Hippocampal formation (tissue), 2 donors: ENCODE measurements at places on chromosomes 12 and 14.

DNA sequence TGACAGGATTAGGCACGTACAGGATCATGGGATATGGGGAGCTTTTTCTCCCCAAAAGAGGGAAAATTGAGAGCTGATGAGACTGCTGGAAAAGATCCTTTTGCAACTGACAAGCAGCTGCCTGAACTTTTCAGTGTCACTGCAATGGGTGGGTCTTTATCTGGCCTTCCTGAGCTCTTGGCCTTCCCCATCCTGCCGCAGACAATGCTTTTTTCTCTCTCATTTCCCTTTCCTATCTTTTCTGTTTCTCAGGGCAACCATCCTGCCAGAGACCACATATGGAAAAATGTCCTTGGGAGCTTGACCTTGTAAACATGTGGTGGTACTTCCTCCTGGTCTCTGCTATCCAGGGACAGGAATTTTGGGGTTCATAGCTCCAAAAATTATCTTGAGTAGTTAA is 75.8 kb downstream of the CALM1 start:
- no peak for DNase-seq

- DNase-seq = no peak
These were observed 5.4 kb upstream of the PELI2 start for GRCh38 chr14:56112781-56113180.

GRCh38 chr14:76456200-76456599 is 80.3 kb downstream of the ESRRB start:
- no peak for DNase-seq

DNA sequence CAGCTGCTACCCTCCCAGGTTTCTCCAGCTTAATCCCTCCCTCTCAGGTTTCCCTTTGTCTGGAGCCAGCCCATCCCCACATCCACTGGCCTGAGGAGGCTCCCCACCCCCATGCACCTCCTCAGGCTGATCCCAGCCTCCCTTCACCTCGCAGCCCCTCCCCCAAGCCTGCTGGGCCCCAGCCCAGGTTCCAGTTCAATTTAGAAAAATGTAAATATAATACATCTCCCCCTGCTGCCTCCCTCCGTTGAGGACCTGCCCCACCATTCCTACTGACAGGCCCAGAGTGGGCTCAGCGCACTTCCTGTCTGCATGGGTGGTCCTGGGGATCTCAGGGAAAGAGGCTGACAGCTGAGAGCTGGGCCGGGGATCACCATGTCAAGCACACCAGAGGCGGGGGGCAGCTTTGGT is 155.8 kb downstream of the NTF3 start:
- no peak for DNase-seq

- DNase-seq = peak; percentile 40
These were observed 31.5 kb upstream of the CCT2 start for GRCh38 chr12:69553628-69554248.

DNA sequence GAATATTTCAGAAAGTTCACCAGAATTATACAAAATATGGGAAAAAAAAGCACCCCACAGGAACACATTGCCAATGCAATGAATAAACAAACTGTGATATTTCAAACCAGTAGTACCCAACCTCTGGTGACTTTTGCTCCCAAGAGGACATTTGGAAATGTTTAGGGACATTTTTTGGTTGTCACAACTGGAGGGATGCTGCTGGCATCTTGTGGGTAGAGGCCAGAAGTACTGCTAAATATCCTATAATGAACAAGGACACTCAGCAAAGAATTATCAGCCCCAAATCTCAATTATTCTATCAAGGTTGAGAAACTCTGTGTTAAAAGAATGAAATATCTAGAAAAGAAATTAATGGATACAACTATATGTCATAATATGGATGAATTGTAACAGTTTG is 1334.4 kb upstream of the FLRT2 start:
- no peak for DNase-seq

GRCh38 chr14:100592461-100592891 is 5.3 kb upstream of the BEGAIN start:
- no peak for DNase-seq

DNA sequence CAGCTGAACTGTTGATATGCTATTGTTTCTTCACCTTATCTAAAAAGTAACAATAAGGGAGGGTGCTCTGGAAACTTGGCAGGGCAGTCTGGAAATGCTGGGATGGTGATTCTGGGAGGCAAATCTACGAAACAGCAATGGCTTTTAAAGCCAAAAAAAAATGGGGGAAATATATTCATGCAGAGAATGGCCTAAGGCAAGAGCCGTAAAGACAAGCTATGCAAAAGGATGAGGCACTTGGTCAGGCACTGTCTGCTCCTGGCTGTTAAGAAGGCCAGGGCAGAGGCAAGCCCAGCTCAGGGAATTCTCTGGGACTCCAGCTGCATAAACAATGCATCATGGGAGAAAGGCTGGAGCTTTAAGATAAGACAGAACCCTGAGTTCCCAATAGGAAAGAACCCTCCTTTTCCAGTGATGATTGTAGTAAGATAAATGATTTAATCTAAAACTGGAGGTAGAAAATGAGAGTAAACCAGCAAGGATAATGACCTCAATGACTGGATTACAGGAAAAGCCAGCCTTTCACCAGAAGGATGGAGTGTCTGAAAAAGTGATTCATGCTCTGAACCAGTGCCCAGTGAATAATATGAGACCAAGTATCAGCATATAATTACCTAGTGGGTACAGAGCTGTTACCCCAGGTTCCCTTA is 46.0 kb downstream of the ITPR2 start:
- DNase-seq = no peak

GRCh38 chr14:20477211-20477876 is 8.1 kb downstream of the PNP start:
- DNase-seq = peak; percentile 24

- no peak for DNase-seq
These were observed 22.0 kb downstream of the NAA30 start for GRCh38 chr14:57412341-57412740.

GRCh38 chr12:23899434-23899833 is 50.0 kb downstream of the SOX5 start:
- no peak for DNase-seq

DNA sequence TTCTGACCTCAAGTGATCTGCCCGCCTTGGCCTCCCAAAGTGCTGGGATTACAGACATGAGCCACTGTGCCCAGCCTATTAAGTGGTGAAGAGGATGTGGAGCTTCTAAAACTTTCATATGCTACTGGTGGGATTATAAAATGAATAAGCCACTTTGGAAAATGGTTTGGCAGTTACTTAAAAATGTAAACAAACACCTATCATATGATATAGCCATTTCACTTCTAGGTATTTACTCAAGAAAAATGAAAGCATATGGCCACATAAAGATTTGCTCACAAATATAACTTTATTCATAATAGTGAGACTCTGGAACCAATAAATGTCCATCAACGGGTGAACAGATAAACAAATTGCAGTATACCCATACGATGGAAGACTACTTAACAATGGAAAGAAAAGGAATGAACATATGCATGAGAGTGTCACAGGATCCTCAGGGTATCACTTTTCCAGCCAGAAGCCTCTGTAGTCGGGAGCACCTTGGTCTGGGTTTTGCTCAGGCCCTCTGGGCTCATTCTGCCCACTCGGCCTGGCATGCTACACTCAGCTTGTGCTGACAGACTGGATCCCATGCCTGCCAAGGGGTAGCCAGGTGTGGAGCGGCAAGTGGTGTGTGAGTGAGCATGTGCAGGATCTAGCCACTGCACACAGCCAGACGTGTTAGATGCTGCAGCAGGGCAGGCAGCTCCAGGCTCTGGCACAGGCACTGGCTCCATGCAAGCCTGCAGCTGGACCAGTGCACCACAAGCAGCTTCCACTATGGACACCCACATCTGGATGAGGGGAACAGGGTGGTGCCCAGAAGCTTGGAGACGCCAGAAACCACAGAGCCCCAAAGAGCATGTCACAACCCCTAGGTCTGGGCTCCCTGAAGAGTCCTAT is 213.2 kb upstream of the DIO3 start:
- no peak for DNase-seq

DNA sequence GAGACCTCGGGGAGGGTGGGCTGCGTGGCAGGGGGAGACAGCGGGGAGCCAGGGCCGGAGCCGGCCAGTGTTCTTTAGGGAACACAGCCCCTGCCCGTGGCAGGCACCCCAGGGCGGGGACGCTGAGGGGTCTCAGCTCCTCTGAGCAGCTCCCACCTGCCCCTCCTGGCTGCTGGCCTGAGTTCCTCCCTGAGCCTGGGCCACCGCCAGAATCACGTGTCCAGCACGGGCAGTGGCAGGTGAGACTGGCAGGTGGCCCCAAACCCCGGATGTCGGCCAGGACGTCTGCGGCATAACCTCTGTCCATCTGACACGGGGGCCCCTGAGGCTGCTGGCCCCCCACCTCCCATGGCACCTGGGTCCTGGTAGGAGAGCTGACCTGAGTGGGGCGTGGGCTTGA is 25.1 kb downstream of the NOC4L start:
- DNase-seq = no peak

DNA sequence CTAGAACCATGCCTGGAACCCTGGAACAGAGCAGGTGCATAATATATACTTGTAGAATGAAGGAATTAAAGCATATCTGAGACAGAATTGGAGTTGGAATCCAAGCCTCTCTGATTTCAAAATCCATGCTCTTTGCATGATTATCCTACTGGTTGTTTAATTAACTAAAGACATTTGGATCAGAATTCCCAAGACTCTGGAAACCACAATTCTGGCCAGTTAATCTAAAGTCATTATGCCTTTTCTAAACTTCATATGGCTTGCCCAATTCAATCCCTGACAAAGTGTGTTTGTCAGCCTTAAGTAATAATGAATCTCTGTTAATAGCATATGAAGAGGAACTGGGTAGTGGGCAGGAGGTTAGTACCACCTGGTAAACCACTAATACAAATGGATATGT is 422.6 kb downstream of the ATP23 start:
- no peak for DNase-seq

DNA sequence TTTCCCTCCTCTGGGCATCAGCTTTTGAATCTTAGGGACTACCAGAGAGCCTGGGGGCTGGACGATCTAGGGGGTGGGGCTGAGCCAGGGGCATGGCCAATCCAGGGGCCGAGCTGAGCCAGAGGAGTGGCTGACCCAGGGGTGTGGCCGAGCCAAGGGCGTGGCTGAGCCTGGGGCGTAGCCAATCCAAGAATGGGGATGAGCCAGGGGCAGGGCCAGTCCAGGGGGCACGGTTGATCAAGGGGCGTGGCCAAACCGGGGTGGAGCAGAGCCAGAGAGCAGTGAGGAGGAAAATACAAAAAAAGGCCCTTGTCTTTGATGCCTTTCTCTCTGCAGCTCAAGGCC is 219.3 kb upstream of the NOS1 start:
- no peak for DNase-seq

DNA sequence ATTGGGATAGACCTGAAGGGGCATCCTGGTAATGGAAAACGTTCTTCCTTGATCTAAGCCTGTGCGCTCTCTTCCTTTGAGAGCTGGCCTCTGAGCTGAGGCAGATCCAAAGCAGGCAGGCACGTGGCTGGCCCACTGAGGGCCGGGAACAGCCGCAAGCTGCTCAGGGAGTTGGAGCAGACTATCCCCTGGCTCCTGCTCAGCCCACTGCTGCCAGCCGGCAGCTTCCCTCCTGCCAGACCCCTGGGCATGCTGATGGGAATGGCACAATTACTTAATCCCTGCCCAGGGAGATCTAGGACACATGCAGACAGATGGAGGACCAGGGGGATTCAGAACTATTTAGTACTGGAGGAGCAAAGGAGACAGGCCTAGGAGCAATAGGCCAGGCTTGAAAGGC is 14.4 kb downstream of the NEUROD4 start:
- peak; percentile 4 for DNase-seq

- DNase-seq = no peak
These were observed 453.5 kb downstream of the FOXG1 start for GRCh38 chr14:29220072-29220471.

GRCh38 chr12:25623816-25624215 is 70.7 kb upstream of the LMNTD1 start:
- DNase-seq = no peak

DNA sequence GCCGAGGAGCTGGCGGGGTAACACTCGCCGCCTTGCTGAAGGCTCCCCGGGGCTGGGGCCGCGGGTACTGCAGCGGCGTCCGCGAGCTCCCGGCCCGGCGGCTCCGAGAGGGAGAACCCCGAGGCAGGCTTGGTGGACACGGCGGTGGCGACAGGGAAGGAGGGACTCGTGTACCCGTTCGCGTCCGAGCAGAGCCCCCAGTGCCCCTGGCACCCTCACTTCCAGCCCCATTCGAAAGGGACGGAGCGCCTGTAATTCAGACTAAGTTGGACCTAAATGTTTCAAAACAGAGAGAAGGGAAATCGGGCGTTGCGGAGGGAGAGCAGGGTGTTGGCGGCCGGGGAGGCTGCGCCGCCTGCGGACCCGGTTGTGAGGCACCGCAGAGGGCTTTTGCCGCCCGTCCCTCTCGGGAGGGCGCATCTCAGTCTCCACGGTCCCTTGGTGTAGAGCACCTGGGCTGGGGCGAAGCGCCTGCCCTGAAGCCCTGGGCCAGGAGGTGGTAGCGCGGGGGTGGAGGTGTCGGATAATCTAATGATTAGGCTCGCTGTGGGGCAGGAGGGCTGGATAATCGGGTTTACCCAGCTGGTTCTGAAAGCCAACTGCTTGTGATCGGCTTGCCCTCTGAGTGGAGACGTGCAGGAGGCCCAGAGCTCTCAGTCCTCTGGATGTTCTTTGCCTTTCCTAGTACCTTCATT is 771 bp downstream of the DAAM1 start:
- DNase-seq = no peak
